8988T (cell line): ENCODE measurements at places on chromosomes 16 and 17.

DNA sequence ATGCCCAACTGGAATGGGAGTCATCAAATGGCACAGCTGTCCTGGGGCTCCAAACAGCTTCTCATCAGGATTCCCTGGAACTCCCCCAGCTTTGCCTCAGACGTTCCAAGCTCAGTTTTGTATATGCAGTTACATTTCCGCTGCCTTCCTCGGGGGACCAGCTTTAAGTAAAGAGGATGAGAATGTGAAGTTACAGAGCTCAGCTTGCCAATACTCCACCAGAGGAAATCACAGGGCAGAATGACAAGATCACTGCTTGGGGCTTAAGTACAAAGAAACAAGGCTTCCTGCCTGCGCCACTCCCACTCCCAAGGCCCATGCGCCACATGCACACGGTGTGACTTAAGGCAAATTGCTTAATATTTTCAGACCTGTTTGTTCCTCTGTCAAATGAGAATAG is 272.4 kb upstream of the CDH11 start:
- DNase-seq, result no peak

DNA sequence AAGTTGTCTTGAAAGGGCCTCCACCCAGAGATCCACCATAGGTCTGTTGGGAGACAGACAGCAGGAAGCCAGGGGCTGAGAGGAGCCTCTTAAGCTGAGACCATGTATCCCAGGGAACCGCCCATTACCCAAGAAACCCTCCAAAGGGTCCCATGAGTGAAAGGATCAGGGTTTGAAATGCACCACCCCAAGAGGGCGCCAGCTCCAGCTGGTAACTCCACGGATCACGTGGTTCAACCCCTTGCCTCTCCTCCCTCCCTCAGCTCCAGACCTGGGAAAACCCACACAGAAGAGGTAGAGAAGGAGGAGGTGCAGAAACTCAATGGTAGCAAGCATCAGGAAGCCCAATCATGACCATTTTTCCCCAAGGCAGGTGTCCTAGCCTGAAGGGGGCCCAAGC is 148.7 kb downstream of the AIPL1 start:
- DNase-seq, result no peak

DNA sequence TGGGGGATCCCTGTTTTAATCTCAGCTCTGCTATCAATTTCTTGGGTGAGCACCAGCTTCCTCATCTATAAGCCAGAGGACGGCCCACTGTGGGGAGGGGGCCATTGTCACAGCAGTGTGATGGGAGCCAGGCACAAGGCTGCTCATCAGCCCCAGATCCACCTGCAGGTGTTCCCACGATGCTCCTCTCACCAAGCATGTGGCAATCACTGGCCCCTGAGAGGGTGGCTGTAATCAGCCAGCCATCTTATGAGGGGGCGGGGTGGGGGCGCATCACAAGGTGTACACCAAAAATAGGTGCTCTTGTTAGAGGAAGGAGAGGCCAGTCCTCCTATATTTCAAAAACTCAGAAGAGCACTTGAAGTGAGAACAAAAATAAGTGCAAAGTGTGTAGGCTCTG is 31.2 kb downstream of the HNF1B start:
- no peak for DNase-seq

GRCh38 chr17:67636834-67637520 is 80.8 kb upstream of the NOL11 start:
- no peak for DNase-seq

- no peak for DNase-seq
Measured at GRCh38 chr16:60914334-60914733, 1121.9 kb downstream of the CDH8 start.

- DNase-seq, result no peak
Measured at GRCh38 chr17:8362651-8363332, 13.7 kb downstream of the KRABD2 start.

GRCh38 chr17:33523577-33523981 is 230.5 kb upstream of the ASIC2 start:
- no peak for DNase-seq
